ENCODE measurements at places on chromosomes 13 and 19. TPM values are rescaled to one million over a fixed set of nuclear protein-coding genes. Genes with fewer than 3 reads are reported as not detected.

The PRR36 gene
- total RNA-seq, result 0.35 TPM

The JSRP1 gene
- not detected for total RNA-seq

The CERS1 gene
- total RNA-seq, result 1.0 TPM

The TRPC4 gene
- 0.15 TPM for total RNA-seq

The OXGR1 gene
- total RNA-seq, result not detected

The GJB6 gene
- not detected for total RNA-seq

The AKT2 gene
- 65.8 TPM for total RNA-seq

The SHISA7 gene
- total RNA-seq, result not detected

The SLC39A3 gene
- 31.6 TPM for total RNA-seq

All from renal cortical epithelial cell (primary cell).